ENCODE measurements at places on chromosomes 3 and 15.

- no peak for DNase-seq
Observed at GRCh38 chr15:74243431-74243830, 7.3 kb downstream of the CCDC33 start.

GRCh38 chr3:10169000-10169496 lies 4.3 kb downstream of the IRAK2 start:
- DNase-seq = no peak

DNA sequence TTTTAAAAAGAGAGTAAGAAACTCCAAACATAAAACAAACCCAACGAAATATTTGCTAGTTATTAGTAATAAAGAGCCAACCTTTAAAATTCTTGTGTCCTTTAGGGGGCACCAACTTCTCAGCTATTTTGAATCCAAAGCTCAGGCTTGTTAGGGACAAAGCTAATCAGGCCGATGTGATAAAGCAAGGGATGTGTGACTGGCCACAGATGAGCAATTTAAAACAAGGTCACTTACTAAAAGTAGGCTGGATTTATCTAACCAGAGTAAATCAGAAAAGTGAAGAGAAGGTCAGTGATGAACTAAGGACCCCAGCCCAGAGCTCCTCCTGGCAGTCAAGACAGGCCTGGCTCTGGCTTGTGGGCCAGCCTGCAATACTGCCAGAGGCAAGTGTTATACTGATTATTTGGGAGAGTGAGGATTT lies 108.5 kb downstream of the CYP19A1 start:
- DNase-seq = no peak

GRCh38 chr3:131218196-131218595 lies 163.4 kb upstream of the NUDT16 start:
- DNase-seq = no peak

- no peak for DNase-seq
Observed at GRCh38 chr15:56199038-56199437, 44.6 kb downstream of the RFX7 start.

GRCh38 chr3:50655009-50655830 lies 19.5 kb upstream of the DOCK3 start:
- DNase-seq = peak; percentile 63

DNA sequence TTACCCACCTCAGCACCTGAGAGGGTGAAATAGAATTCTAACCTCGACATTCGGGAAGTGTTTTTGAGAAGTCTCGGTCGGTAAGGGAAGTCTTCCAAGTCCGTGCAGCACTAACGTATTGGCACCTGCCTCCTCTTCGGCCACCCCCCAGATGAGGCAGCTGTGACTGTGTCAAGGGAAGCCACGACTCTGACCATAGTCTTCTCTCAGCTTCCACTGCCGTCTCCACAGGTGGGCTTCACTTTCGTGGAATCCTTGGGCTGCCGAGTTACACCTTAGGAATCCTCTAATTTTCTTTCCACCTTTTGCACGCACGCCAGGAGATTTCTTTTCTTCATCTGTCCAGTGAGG lies 775 bp downstream of the CCNDBP1 start:
- no peak for DNase-seq

Measured in activated naive CD4-positive, alpha-beta T cell treated with anti-CD3 and anti-CD28 coated beads for 36 hours (primary cell).